Esophagus muscularis mucosa (tissue), 4 donors: ENCODE measurements at places on chromosomes 1 and 21.

GRCh38 chr1:53026254-53026653 lies 35.8 kb upstream of the PODN start:
- no peak for DNase-seq

DNA sequence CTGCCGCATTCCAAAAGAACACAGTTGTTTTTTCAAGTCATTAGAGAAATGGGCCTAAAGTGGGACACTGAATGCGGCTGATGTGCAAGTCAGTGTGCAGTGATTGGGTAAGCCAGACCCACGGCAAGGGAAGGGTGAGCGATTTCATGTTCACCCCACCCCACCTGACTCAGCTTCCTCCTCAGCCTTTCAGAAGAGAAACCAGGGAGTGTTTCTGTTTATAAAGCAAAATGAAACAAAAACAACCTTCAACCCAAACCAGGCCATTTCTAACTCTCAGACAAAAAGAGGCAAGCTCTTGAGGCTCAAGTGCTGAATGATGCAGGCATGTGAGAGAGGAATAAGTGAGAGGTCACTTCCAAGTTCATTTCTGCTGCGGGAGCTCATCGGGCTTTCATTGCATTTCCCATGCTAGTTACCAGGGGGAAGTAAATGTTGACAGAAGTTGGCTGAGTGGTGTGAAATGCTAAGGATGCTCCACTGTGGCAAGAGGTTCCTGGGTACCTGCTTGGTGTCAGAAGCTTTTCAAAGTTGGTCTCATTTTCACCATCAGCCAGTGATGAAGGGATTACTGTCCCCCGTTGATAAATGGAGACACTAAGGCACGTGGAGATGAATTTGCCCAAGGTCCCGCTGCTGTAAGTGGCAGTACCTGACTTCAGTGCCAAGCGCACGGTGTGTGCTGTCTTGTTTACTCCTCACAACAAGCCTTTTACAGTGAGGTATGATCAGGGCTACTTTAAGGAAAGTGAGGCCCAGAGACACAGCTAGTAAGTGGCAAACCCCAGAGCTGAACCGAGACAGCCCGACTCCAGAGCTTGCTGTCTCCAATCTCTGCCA lies 29.1 kb downstream of the STPG1 start:
- peak; percentile 86 for DNase-seq

DNA sequence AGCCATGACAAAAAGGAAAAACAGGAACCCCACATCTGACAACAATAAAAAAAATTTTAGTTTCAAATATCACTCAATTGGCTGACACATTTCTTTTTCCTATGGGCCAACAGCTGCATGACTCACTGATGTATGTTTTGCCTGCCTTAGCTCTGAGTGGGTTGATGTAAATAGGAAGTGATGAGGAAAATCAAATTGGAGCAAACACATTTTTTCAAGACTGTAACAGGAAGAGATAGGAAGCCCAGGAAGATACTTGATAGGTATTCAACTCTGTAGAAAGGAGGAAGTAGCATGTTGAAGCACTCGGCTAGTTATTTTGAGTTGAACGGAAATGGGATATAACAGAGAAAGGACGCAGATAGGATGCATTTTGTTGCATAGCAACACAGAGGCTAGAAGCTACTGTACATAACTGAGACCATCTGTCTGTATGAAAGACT lies 168.0 kb upstream of the NR5A2 start:
- DNase-seq: no peak

GRCh38 chr1:82934074-82934473 lies 1064.9 kb downstream of the TTLL7 start:
- no peak for DNase-seq

DNA sequence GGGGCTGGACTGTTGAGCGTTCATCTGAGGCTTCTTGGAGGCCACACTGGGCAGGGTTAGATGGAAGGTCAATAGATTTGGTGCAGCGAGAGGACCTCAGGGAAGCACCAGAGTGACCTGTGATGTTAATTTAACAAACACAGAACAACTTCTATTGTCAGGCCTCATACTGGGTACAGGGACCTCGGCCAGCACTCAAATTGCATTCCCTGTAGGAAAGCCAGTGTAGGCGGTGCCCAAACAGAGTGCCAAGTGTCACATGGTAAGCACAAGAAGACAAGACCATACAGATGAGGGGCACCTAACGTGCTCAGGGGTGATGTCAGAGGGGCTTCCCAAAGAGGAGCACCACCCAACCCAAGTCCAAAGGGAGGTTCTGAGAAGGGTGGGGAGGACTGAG lies 1.3 kb downstream of the TMEM269 start:
- no peak for DNase-seq

DNA sequence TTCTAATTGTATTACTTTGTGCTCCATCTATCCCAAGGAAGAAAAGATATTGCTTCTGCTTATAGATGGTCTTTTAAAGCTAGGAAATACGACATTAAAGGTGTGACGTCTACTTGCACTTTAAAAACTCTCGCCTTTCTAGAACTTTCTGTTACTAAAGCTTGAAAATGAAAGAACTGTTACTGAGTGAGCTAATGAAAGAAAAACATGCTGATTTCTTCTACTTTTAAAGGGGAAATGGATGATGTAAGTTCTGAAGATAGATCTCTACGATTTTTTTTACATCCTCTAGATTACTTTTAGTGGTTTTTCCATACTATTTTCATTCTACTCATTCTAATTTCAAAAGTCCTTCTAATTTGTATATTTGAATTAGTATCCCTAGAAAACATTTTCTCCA lies 387.5 kb downstream of the USP25 start:
- DNase-seq: no peak

- DNase-seq: no peak
Measured at GRCh38 chr1:211493133-211493871, 1.3 kb upstream of the RD3 start.

DNA sequence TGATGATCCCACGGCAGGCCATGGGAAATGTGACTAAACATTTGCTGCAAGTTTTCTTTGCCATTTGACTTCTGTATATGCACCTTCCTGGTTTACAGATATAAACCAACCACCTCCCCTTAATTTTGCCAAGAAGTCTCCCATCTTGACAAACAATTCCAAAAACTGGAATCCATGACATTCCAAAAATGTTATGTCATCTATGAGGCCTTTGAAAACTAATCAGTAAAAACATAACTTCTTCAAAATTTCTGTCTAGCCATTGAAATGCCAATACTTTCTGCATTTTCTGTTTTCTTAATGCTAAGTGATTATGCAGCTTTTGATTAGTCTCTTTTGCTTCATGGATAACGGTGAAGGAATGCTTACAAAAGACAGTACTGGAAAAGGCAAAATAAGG lies 84.1 kb downstream of the LYST start:
- no peak for DNase-seq

- DNase-seq: no peak
Measured at GRCh38 chr1:33836911-33837310, 27.0 kb upstream of the HMGB4 start.

GRCh38 chr1:8165595-8166360 lies 139.7 kb upstream of the ERRFI1 start:
- DNase-seq: no peak

DNA sequence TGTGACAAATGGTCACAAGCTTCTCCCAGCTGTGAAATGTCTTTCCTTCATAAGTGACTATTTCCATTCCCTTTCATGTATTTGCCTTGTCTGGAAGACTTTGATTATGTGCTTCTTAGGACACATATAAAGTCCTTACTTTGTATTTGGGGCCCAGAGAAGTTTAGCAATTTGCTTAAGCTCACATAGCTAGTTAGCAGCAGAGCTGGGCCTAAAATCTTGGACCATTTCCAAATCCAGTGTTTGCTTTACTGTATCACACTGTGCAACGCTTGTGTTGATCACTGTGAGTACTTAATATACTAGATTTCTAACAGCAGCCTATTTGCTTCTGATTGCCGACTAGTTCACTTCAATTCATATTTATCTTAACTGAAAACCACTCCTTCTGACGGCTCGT lies 2.2 kb upstream of the KCNA3 start:
- DNase-seq: no peak

DNA sequence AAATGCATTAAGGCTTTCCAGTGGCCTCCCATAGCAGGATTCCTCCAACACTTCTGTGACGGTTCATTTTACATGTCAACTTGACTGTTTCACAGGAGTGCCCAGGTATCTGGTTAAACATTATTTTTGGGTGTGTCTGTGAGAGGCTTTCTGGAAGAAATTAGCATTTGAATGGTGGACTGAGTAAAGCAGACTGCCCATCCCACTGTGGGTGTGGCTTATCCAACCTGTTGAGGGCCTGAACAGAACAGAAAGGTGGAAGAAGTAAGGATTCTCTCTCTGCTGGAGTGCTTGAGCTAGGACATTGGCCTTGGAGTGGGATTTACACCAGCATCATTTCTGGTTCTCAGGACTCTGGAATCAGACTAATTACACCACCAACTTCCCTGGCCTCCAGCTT lies 85.6 kb downstream of the RGS7 start:
- no peak for DNase-seq

- DNase-seq: no peak
Measured at GRCh38 chr1:20702416-20702815, 15.4 kb downstream of the KIF17 start.

DNA sequence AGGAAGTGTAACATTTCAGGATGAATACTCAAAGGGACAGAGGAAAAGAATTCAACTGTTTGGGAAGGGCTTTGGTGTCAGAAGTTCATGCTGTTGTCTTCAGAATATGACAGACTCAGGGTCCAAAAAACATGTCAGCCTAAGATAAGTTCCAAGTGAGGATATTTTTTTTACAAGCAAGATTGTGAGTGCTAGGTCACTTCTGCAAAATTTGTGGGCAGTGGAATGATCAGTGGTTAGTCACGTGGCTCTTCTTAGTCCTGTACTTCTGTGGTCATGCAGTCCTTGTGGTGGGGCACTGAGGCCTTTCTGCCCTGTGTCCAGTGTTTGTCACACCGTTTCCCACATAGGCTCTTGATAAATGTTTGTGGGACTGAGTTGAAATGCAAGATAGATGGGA lies 5.2 kb downstream of the RGL1 start:
- no peak for DNase-seq

GRCh38 chr1:26038904-26039303 lies 7.0 kb downstream of the SLC30A2 start:
- no peak for DNase-seq

DNA sequence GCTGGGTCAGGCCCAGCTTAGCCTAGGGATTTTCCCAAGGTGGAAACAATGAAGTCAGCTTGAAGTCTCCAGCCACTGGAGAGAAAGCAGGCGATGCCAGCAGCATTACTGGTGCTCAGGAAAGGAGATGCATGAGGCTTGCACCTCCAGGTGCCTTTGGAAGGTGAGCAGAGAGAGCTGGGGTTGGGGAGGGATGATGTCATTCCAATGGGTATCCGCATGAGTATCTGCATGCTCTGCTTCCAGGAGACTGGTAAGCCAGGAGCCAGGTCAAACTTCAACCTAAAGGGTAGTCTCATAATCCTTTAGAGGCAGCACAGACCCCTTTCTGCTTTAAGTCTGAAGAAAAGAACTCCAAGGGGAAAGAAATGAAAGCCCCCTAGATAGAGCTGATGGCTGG lies 68.8 kb downstream of the KDM1A start:
- no peak for DNase-seq

- no peak for DNase-seq
Measured at GRCh38 chr21:26096494-26097371, 73.8 kb downstream of the APP start.

- DNase-seq: no peak
Measured at GRCh38 chr1:45974541-45975269, 157.7 kb downstream of the PIK3R3 start.

- no peak for DNase-seq
Measured at GRCh38 chr1:12201352-12202189, 28.3 kb upstream of the VPS13D start.

DNA sequence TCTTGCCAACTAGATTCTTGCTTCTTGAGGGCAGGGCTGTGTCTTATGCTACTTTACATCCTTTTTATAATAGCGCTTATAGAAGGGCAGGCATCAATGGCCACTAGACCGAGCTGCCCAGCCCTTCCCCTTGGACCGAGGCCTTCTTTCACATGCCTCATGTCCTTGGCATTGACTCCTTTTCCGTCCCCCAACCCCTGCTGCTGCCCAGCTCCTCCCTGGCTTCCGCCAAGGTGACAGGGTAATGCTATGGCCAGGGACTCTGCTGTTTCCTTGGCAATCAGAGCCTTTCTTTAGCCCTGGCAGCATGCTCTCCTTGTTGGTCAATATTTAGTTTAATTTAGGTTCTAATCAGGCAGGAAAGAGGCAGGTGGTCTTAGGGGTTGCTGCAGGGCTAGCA lies 48.2 kb downstream of the DDX20 start:
- no peak for DNase-seq

DNA sequence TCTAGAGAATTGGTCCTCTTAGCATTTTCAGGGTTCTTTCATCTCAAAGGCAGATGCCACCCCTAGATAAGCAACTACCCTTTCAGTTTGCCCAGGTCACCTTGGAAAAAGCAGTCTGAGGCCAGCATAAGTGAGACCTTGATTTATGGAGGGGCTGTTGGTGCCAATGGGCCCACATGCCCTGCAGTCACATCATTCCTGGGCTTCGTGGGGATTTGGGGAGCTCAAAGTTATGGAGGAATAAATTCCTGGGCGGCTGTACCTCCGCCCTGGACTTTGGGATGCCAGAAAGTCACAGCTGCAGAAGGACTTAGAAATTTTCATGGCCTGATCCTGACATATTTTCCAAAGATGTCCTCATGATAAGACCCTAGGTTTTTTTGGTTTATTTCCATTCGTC lies 2.7 kb upstream of the SDHB start:
- no peak for DNase-seq

GRCh38 chr1:95088303-95088702 lies 15.6 kb upstream of the ALG14 start:
- DNase-seq: no peak

- no peak for DNase-seq
Measured at GRCh38 chr1:21048462-21048861, 128.2 kb downstream of the EIF4G3 start.

GRCh38 chr21:40615505-40616376 lies 231.2 kb downstream of the DSCAM start:
- no peak for DNase-seq

GRCh38 chr1:198628067-198628455 lies 10.8 kb upstream of the PTPRC start:
- DNase-seq: no peak

- DNase-seq: no peak
Measured at GRCh38 chr1:230123280-230124185, 56.5 kb downstream of the GALNT2 start.

DNA sequence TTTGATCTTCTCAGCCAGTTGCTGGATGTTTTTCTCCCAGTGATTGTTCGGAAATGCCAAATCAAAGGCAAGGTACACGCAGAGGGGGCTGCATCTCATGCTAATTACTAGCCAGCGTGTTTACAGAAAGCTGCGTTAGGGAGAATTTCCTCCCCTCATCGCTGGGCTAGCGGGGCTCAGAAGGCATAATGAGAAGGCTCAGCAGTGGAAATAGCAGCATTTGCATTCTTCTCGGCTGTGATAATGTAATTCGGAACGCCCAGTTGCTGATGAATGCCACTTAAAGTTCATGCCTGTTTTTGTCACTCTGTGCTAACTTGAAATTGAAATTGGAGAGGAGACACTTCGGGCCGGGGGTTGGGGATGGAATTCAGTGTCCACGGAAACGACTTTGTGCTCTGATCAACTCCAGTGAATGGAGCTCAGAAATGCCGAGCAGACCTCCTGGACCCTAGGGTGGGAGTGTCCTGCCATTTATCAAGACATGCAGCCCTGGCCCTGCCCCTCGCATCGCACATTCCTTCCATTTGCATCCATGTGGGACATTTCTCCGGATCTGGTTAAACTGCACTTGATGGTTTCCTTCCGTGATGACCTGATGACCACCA lies 313.4 kb upstream of the C1orf174 start:
- peak; percentile 55 for DNase-seq
